Posterior vena cava (tissue), 2 donors: ENCODE measurements at places on chromosomes 5 and 9. TPM values are rescaled to one million over a fixed set of nuclear protein-coding genes. Genes with fewer than 3 reads are reported as not detected.

Gene SPAAR
- 4.0 TPM for total RNA-seq

Gene ARSI
- total RNA-seq = 1.3 TPM

Gene IFNB1
- not detected for total RNA-seq

Gene HK3
- total RNA-seq = 36.2 TPM

DNA sequence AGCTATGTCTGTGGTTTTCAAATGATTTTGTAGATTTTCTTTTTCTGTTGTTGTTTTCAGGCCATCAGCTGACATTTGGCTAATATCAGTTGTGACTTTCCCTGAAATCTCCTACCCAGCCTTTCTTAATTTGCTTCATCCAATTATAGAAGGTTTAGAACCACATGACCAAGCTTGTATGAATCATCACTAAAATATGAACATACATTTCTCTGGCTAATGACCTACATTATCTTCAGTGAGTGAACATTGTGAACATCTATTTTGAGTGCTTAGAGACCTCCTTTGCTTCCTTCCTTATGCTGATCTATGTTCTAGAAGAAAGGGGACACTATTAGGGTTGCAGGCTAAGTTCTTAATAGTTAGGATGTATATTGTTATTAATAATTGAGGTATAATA, 532.5 kb downstream of the RAB3C start:
- no peak for DNase-seq

GRCh38 chr5:170220191-170220590, 12.6 kb upstream of the C5orf58 start:
- no peak for DNase-seq

GRCh38 chr9:35603506-35603985, 1.5 kb upstream of the TESK1 start:
- DNase-seq = peak; percentile 92

DNA sequence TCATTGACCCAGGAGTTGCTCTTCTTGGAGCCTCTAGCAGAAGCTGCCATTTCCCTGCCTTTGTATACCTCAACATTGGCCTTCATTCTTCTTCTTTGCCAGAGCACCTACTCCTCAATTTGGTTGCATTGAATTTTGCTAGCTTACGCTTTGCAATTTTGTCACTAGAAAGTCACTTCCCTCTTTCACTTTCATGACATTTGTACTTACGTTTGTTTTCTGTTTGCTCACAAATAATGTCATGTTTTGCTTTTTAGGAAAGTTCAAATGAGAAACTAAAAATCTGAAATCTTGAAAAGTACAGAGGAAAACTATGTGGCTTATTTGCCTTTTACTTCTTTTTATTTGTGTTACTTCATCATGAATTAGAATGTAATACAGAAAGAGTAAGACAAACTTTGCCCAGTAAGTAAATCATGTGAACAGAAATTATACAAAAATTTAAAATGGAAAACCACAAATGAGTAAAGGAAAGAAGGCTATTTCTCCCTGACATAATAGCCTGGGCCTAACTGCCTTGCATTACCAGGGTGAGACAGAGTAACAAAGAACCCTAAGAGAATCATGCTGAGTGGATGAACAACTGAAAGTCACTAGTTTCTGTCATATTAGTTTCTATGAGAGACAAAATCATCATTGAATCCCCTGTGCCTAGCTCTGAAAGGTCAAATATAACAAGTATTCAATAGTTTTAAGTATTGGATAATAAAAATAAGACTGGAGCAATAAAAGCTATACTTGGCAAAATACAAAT, 7.4 kb upstream of the IFNA1 start:
- no peak for DNase-seq

- DNase-seq = no peak
Measured at GRCh38 chr5:180689775-180690174, 40.4 kb upstream of the FLT4 start.

- DNase-seq = no peak
Measured at GRCh38 chr5:131163276-131164119, 1.6 kb downstream of the HINT1 start.
